ENCODE measurements at places on chromosomes 5 and 9.

GRCh38 chr5:172283020-172283861 lies at the start of gene UBTD2:
UBTD2 (minus strand) TSS chr5:172283764; CDS start chr5:172283665, 99 bp downstream.
- DNase-seq, result peak; percentile 60

- DNase-seq, result no peak
Measured at GRCh38 chr5:172919525-172920446, 39.4 kb upstream of the RPL26L1 start.

DNA sequence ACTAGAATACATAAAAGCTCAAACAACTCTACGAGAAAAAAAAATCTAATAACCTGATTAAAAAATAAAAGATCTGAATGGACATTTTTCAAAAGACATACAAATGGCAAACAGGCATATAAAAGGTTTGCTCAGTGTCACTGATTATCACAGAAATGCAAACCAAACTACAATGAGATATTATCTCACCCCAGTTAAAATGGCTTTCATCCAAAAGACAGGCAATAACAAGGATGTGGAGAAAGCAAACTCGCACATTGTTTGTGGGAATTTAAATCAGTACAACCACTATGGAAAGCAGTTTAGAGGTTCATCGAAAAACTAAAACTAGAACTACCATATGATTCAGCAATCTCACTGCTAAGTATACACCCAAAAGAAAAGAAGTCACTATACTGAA lies 20.8 kb downstream of the UGT3A2 start:
- DNase-seq, result no peak

GRCh38 chr5:62395210-62395950 lies 8.3 kb downstream of the DIMT1 start:
- DNase-seq, result no peak

GRCh38 chr9:114899461-114899860 lies 30.9 kb downstream of the TNFSF8 start:
- no peak for DNase-seq

- no peak for DNase-seq
Measured at GRCh38 chr5:108238936-108239887, 142.7 kb downstream of the FBXL17 start.

DNA sequence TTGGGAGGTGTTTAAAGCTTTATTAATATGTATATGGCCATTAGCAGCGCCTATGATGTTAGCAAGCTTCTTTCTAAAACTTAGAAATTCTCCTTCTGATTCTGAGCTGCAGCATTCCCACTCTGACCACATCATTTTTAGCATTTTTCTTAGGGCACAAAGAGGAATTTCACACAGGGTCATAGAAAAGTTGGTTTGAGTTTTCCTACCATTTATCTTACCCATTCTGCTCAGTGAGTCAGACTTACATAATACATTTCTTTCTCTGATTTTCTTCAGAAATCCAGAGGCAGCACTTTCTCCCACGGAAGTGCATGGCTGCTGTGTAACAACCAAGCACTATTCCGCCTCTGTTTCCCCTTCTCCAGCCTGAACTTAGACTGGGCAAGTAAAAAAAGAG lies 246.6 kb downstream of the ARL15 start:
- no peak for DNase-seq

GRCh38 chr9:96061293-96061987 lies 185.9 kb downstream of the ERCC6L2 start:
- peak; percentile 53 for DNase-seq

DNA sequence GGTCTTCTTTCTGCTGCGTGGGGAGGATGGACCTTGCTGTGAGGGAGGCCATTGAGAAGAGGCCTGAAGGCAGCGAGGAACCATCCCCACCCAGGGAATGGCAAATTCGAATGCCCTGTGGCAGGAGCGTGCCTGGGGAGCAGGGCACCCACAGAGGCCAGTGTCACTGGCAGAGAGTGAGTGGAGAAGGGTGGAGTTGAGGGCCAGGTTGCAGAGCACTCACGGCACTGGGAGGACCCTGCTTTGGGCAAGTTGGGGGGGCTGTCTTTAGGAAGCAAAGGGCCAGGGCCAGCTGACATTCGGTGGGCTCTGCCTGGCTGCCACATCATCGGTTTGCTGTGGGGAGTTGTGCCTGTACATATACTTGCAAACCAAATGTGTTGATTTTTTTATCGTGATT lies 47.2 kb downstream of the SYK start:
- DNase-seq, result no peak

GRCh38 chr5:126016256-126016655 lies 407.0 kb upstream of the GRAMD2B start:
- DNase-seq, result no peak

DNA sequence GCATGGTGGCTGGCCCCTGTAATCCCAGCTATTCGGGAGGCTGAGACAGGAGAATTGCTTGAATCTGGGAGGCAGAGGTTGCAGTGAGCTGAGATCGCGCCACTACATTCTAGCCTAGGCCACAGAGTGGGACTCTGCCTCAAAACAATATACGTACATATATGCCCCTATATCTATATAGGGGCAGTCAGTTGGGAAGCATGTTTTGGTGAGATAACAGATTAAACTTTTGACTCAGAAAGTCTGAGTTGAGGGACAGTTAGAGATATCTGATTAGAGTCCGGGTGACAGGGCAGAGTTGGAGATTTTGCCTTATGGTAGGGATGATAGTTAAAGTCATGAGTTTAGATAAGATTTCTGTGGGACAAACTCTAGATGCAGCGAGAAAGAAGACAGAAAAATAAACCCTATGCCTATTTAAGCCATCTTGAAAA lies 71.8 kb upstream of the ALDH1A1 start:
- DNase-seq, result no peak

GRCh38 chr9:111258209-111258874 lies 71.7 kb downstream of the OR2K2 start:
- no peak for DNase-seq

GRCh38 chr5:52928689-52929088 lies 60.5 kb upstream of the ITGA2 start:
- no peak for DNase-seq

GRCh38 chr5:3022665-3023064 lies 271.2 kb upstream of the IRX2 start:
- no peak for DNase-seq

GRCh38 chr5:5141339-5141599 lies 1.1 kb downstream of the ADAMTS16 start:
- no peak for DNase-seq

DNA sequence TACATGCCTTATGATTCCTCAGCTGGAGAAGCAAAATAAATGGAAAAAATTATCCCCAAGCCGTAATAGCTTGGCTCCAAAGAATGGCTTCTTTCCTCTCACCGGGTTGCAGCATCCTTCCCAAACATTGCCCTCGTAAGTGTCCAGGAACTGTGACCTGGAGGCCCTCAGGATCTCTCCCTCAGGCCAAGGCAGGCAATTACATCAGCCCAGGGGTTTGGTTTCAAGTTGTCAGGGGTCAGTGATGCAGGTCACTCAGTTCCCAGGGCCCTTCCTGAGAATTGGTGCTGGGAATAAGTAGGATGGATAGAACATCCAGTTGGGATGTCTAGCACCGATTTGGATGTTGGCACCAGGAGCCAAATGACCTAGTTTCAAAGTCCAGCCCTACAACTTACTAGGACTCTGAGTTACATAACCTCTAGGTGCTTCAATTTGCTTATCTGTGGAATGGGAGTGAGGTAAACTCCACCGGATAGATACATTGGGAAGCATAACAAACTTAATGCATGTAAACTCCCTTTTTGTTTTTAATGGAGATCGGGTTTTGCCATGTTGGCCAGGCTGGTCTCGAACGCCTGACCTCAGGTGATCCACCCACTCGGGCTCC lies 133.5 kb upstream of the DAP start:
- no peak for DNase-seq

DNA sequence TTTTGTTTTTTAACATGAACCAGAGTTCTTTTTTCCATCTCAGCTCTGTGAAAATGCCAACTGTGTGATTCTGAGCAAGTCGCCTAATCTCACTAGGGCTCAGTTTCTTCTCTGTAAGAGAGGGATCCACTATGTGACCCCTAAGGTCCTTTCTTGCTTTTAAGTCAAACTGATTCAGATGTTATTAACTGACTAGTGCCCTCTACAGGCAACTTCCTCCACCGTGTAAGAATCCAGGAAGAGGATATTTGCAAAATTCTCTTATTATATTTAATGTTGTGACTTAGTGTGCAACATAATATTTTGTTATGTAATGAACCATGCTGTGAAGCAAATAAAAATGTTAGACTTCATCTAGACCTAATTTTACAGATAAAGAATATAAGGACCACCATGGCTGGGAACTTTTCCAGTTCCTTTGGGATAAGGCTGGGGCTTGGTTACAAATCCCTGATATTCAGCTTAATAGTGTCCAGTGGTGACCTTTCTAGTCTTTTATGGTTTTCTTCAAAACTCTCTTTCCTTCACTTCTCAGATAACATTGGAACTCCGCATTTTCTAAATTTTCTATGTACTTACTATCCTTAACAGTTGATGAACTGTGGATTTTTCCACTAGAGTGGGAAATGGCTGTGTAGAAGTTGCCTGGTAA lies 244.7 kb downstream of the PIK3R1 start:
- DNase-seq, result peak; percentile 62

- no peak for DNase-seq
Measured at GRCh38 chr5:34059977-34060376, 17.0 kb upstream of the C1QTNF3 start.

GRCh38 chr9:127232833-127233549 lies 31.6 kb upstream of the GARNL3 start:
- DNase-seq, result no peak

DNA sequence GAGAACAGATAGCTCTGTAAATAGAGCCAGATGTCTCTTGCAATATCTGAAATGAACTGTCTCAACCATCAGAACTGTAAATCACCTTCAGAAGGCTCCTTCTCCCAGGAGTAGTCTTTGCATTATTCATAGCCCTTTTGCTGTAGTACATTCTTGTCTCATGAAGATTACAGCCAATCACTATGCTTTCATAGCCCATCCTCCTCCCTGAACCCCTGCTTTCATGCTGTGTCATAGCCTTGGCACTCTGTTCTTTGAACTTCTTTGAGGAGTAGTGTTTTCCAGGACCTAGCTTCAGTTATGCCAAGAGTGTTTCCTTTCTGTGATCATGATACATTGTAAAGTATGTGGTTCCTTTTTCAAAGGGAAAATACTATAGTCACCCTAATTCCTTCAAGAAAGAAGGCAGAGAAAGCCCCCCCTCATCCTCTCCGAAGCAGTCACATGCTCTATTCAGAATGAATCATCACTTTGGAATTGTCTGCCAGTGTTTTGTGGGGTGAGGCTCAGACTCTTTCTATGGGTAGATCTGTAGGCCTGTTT lies 61.1 kb downstream of the GRIA1 start:
- DNase-seq, result no peak

DNA sequence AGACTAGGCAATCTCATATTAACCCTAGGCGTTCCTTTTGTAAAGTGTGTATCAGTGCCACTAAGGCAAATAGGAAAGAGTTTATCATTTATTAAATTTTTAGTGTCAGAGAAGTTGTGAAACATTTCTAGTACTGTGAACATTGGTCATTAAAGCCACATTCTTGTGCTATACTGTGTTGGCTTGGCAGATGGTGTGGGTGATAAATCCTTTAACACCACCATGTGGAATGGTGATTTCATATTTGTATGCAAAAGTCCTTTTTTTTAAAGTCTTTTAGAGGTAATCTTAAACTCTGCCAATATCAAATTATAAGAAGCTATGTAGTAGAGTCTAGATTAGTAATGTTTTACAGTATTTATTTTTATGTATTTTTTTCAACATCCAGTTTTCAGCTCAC lies 18.1 kb downstream of the SLC12A2 start:
- DNase-seq, result no peak

GRCh38 chr5:125274938-125275724 lies 528.7 kb upstream of the ZNF608 start:
- DNase-seq, result no peak

DNA sequence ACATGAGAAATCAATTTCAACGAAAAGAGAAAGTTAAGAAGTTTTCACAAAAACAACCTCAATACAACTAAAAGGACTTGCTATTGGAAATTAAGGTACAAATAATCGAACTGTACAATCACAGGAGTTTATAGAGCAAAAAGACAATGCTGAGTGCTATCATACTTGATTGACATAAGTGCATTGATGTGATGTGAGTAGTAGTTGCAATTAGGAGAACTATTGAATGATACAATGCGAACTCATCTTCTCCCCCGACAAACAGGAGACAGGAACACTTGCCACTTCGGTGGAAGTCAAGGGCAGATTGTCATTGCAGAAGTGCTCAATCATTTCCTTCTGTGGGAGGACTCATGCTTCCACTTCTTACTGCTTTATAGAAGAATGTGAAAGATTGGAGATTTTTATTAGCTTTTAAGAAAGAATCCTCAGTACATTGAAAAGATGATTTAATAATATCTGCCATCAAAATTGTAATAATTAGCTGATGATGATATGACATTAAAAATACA lies 276.6 kb upstream of the MPDZ start:
- no peak for DNase-seq

DNA sequence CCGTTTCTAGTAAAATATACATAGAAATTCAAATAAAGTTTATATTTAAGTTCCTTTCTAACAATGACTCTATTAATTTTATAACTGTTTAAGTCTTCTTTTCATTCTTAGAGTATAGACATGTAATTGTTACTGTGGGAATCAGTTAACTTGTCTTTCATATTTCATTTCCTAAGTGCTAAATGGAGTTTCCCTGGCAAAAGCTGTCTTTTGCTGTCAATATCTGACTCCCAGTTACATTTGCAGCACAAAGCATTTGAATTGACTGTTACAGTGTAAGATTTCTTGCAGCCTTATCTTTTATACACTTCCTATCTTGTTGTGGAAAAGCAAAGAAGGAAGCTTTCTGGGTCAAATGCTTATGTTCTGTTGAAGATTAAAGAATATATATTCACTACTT lies 1026.3 kb downstream of the CDH9 start:
- no peak for DNase-seq

GRCh38 chr9:8278048-8278447 lies 478.5 kb upstream of the DMAC1 start:
- DNase-seq, result no peak

GRCh38 chr9:74777136-74777879 lies 110.4 kb downstream of the TRPM6 start:
- DNase-seq, result peak; percentile 48

DNA sequence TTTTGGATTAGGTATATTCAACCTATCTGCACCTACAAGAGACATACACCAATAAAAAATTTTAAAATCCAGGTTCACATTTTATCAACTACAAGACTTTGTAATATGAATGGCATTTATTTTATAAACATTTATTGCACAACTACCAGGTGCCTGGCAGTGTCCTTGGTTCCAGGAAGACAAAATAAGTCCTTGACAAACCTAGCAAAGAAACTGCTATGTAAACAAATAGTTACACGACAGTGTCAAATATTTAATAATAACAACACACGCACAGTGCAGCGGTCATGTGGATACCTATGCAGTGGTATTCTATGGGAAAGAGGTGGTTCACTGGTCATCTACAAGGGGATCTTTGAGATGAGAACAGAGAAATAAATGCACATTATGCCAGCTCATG lies 120.7 kb downstream of the MYO10 start:
- no peak for DNase-seq

DNA sequence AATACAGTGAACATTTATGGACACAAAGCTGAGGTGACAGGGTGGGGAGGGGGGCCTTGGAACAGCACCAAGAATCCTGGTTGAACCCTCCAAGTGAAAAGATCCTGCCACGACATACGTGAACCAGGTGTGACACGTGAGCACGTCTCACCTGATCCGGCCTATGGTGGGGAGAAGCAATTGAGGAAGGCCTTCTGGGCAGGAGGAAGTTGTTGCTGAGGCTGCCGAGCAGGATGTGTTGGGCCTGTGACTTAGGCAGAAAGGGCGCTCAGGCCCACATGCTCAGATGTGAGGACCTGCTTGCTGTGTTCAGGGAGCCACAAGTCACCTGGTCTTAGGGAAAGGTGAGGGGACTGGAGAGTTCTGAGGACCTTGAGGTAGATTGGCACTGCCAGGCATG lies 2.5 kb upstream of the MAPK9 start:
- no peak for DNase-seq
